K562 (cell line): ENCODE measurements at places on chromosomes 6 and 20. TPM values are rescaled to one million over a fixed set of nuclear protein-coding genes. Genes with fewer than 3 reads are reported as not detected.

GRCh38 chr20:50563133-50563944, 53.2 kb downstream of the PTPN1 start:
- no peak overlapping the region for H3K4me3 ChIP-seq
- H3K36me3 ChIP-seq: peaks cover 76% of the 10 kb centered on the region
- no peaks in the 10 kb centered on the region for H3K27me3 ChIP-seq
- H3K4me1 ChIP-seq: no peaks in the 10 kb centered on the region; the same call in 1 of the 2 replicates
- no peak overlapping the region for H3K27ac ChIP-seq
- no peak for DNase-seq

Gene THBS2
- 0.11 and 0.27 TPM in 2 replicates for total RNA-seq

Gene C6orf15
- not detected in 2 replicates for total RNA-seq

Gene MC3R
- not detected in 2 replicates for total RNA-seq
